NCI-H1092 treated with DMSO at 0.1 percent for 48 hours (cell line): ENCODE measurements at places on chromosomes 2 and 18.

DNA sequence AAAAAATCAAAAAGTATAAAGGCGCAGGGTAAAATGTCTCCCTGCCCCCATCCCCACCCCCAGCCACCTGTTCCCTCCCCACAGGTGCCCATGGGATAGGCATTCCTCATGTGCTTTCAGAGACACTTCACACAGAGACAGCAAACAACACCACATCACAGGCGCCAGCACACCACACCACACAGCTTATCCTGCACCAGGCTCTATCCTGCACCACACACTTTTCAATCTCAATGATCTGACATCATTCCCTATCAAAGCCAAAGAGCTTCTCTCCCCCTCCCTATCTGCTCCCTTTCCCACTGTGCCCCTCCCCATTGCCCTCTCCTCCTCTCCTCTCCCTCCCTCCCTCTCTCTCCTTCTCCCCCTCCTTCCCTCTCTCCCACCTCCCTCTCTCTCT, 15.5 kb downstream of the FAM178B start:
- no peak for DNase-seq

DNA sequence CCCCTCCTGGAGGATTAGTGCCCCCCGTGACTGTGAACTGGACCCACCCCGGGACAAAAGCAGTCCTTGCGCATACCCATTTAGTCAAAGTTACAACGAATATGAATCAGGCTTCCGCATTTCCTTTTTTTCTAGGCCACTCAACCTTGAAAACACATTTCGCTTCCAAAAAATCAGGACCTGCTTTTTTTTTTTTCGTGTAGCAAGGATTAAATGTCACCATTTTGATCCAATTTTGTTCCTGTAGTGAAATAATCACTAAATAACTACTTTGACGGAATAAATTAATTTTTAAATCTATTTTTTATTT, 464 bp upstream of the FTCDNL1 start:
- DNase-seq, result no peak

- no peak for DNase-seq
Measured at GRCh38 chr18:49646873-49647272, 85.0 kb downstream of the LIPG start.

DNA sequence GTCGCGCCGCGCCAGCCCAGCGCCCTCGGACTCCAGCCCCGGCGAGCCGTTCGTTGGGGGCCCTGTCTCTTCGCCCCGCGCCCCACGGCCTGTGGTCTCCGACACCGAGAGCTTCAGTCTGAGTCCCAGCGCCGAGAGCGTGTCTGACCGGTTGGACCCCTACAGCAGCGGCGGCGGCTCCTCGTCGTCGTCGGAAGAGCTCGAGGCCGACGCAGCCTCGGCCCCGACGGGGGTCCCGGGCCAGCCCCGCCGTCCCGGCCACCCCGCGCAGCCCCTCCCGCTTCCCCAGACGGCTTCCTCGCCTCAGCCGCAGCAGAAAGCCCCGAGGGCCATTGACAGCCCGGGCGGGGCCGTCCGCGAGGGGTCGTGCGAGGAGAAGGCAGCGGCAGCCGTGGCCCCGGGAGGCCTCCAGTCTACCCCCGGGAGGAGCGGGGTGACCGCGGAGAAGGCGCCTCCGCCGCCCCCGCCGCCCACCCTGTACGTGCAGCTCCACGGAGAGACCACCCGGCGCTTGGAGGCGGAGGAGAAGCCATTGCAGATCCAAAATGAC, 1.4 kb downstream of the PHLPP1 start:
- peak; percentile 56 for DNase-seq

- DNase-seq, result no peak
Measured at GRCh38 chr2:31231571-31232302, 2.2 kb upstream of the EHD3 start.

GRCh38 chr2:69576880-69577279, 66.7 kb downstream of the AAK1 start:
- DNase-seq, result no peak

GRCh38 chr2:233919938-233920337, 2.8 kb downstream of the TRPM8 start:
- no peak for DNase-seq

GRCh38 chr2:12109363-12110017, 363.1 kb downstream of the LPIN1 start:
- DNase-seq, result no peak

DNA sequence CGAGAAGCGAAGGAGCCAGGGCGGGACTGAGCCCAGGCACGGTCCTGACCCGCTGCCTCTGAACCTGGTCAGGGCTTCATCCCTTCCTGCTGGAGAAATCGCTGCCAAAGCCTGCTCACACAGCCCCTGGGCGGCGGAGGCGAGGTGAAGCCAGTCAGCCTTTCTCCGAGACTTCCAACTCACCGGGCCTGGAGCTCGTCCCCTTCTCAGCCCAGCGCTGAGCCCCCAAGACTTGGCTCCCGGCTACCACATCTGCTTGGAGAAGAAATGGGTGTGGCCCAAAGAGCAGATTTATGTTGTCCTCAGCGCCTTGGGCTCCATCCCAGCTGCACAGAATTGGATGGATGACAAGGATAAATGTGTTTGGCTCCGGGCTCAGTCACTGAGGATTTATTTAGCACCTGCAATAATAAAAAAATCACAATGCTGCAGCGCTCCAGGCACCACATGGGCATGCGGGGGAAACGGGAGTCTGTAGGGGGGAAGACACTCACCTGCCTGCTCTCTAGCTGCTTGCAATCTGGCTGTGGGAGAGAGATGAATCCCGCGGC, 64.9 kb downstream of the ACTR2 start:
- no peak for DNase-seq

DNA sequence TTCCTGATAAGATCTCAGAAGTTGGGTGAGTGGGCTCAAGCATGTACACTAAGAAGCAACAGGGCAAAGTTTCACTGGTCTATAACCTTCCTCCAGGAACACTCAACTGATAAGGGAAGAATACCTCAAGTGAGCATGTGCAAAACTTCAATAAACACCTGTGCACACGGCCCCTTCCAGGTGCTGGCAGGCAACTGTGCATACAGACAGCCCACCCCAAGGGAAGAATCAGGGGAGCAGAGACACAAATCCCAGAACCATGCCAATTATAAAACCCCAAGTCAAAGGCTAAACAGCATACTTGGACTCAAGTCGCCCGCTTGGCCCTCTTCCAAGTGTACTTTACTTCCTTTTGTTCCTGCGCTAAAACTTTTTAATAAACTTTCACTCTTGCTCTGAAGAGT, 85.9 kb upstream of the RTN4 start:
- DNase-seq, result no peak

- DNase-seq, result no peak
Measured at GRCh38 chr2:147330925-147331324, 513.9 kb upstream of the ACVR2A start.

DNA sequence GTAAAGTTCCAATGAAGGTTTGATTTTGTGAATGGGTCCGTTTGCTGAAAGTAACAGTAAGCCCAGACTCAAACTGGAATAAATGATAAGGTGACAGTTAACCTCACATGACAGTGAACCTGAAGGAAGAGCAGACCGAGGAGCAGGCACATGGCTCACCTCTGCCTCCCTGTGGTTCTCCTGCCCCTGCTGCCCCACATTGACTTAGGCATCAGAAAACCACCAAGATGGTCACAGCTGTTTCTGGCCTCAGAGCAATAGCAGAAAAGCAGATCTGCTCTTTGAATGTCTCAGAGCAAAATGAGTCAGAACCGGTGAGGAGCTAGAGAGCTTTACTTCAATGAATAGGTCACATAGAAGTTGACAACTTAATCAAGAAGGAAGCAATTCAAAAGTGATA, 487.6 kb downstream of the METTL4 start:
- peak; percentile 12 for DNase-seq

GRCh38 chr18:49227441-49228165, 232.8 kb downstream of the DYM start:
- no peak for DNase-seq

GRCh38 chr18:48136827-48137373, 206.4 kb upstream of the SMAD2 start:
- no peak for DNase-seq

DNA sequence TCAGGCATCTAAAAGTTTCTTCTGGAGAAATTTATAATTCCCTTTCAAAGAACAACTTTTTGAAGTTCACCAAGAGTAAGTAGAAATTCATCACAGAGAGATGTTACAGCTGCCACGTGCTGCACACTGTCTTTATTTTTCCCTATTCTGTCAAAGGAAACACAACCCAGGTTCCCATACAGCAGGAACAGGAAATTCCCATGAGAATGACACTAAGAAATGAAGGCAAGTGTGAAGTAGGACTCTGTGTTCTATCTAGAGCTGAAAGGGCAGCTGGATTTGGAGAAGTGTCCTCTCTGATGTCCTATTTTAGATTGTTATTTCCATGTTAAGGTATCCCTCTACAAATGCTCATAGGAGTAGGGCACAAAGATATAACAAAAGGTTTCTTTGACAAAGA, 58.8 kb downstream of the PID1 start:
- DNase-seq, result no peak

DNA sequence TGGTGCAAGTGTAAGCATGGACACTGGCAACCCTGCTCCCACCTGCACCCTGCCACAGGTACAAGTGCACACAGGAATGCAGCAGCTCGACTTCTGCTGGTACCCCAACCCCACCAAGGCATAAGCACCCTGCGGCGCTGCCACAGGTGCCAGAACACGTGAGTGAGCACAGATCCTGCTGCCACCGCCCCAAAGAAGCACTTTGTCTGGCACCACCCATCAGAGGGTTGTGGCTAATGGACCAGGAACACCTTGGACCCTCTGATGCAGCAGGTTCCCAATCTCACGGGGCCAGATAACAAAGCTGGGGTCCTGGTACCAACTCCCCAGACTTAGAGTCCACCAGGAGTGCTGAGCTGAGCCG, 32.2 kb upstream of the SLC14A1 start:
- no peak for DNase-seq

GRCh38 chr2:36453652-36454051, 98.1 kb downstream of the CRIM1 start:
- DNase-seq, result no peak

DNA sequence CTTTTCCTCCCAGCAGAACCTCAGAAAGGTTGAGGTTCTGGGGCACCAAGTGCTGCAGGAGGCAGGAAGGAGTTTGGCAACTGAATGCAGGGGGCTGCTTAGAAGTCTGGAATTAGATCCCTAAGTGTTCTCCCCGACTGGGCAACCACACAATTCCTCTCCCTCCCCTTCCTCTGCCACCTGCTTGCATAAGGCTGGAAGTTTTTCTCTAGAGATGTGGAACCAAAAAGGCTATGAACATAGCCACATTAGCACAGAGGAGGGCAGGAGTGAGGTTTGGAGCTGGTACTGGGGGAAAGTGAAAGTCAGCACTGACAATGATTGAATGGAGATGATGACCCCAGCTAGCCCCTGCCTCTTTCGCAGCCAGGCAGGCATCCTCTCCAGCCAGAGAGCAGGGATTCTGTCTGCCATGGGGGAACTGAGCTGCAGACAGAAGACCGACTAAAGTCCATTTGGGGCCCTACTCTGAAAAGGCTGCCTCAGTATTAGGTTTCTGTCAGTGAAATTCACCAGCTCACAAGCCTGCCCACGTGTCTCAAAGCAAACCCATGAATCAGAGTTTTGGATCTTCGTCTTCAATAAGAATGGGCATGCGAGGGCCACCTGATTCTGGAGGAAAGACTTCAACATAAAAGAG, 87.9 kb upstream of the ITGA6 start:
- DNase-seq, result no peak

GRCh38 chr2:230267556-230267955, 42.0 kb downstream of the SP140 start:
- DNase-seq, result no peak

DNA sequence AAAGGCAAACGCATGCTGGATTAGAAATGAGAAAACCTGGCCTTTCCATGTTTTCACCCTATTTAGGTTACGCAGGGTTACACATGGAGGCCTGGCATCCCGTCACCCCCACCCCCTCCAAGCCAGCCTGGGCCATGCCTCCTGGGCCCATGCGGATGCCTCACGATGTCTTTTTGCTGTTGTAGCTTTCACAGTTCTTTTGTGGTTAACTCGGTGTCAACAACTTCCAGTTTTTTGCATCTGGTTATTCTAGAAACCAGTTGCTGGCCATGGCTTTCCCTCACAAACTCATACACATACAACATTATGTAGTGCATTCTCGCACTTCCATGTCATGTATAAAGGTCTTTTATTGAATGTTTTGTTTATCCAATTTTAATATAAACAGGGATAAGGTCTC, 204.9 kb upstream of the PXDN start:
- DNase-seq, result no peak

DNA sequence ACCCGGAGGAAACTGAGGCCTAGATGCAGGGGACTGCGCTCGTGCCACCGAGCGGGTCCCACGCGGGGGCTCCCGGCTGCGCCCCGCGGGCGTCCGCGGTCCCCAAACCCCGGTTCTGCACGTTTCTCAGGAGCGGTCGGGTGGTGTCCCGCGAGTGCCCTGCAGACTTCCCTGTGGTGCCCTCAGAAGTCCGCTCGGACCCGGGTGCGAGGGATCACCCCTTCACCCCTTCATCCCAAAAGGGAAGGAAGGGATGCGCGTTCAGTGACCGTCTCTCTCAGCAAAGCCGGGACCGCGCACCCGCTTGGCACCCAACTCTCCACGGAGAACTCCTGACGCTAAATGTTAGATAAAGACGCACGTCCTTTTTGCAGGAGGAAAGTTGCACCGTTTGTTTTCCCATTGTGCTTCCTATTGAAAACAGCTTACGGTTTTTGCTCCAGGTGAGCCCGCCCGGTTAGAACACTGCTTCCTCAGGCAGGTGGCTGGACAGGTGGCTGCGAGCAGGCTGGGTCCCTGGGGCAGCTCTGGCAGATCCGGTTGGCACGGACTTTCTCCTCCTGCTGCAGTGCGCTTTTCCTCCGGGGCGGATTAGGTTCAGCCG, 779 bp downstream of the DGKD start:
- peak; percentile 9 for DNase-seq

GRCh38 chr2:169039702-169040101, 8.6 kb upstream of the ABCB11 start:
- no peak for DNase-seq

GRCh38 chr18:58021504-58021903, 22.5 kb upstream of the NEDD4L start:
- no peak for DNase-seq

DNA sequence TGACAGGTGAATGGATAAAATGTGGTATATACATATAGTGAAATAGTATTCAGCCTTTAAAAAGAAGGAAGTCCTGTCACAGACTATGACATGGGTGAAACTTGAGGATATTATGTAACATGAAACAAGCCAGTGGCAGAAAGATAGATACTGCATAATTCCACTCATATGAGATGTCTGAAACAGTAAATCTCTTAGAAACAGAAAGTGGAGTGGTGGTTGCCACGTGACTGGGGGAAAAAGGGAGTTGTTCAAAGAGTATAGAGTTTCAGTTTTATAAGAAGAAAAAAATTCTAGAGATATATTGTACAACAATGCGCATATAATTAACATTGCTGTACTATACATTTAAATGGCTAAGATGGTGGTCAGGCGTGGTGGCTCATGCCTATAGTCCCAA, 178.2 kb upstream of the ATP5MC3 start:
- no peak for DNase-seq

- no peak for DNase-seq
Measured at GRCh38 chr2:12287220-12287751, 429.4 kb upstream of the TRIB2 start.

DNA sequence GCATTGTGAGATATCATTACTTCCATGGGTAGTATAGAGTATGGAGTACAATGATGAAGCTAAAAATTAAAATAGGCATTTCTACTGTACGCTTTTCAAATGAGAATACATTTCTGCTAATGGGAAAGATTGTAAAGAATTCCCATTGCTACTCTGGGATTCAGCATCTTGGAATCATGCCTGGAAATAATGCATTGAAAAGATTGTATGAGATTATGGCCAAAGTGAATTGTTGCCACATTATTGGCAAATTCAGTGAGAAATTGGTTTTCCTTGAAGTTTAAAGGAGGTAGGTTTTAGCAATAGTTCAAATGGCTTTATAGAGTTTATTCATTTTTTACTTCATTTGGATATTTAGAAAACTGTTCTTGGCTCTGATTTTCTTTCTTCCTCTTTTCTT, 157.9 kb downstream of the GULP1 start:
- DNase-seq, result no peak
